ENCODE measurements at places on chromosomes 6 and 20.
A peak's percentile ranks its signal among the peaks of the same experiment; 100 is the strongest.

GRCh38 chr6:134039116-134039515 lies 13.3 kb downstream of the SLC2A12 start:
- no peak for DNase-seq

DNA sequence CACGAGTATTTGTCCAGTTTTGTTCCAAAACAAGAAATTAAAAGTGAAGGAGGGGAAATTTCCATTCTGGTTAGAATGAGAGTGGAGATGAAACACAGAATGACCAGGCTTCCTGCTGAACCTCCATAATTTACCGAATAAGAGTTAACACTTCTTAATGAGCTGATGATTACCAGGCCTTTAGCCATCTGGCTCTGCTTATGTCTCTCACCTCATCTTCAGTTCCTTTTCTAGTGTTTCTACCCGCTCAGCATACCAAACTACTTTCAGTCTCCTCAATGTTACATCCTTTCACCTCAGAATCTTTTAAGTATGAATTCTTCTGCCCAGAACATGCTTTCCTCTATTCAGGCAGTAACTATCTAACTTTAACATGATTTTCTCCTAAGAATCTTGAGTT lies 209.0 kb upstream of the RSPO3 start:
- DNase-seq = no peak

DNA sequence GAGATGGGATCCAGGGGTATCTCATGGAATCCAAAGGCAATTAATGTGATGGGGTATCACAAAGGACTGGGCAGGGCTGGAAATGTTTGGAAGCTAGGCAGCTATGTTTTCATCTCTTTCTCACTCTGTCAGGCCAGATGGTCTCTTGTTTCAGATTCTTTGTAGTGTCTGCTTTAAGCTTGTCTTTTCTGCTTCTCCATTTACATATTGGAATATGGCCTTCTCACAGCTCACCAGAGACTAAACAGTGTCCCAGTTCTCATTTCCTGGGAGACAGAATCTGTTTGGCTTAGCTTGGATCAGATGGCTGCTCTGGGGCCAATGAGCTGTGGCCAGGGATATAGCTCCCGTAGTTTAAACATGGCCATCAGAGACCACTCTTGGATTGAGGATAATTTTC lies 78.9 kb downstream of the SLC35F1 start:
- no peak for DNase-seq

DNA sequence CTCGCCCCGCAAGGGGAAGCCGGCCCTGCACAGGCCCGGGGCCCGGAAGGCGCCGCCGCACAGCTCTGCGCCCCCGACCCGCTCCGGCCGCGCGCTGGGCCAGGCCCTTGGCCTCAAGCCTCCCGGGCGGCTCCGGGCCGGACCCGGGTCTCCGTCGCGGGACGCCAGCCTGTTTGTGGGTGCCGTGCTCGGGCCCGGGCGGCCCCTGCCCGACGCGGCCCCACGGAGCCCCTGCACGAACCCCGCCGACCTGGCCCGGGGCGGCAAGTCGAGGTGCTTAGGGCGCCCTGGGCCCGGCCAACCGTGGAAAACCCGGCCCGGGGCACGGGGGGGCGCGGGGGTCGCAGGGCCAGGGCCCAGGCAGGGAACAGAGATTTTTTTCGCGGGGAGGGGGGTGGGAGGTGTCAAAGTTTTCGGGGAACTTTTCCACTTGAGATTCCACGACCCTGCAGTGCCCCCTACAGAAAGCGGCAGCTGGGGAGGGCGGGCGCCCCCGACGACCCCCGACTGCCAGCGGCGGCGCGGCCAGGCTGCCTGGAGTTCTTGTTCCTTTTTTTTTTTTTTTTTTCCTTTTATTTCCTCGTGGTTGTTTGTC lies 805 bp upstream of the STX16 start:
- DNase-seq = peak; percentile 26

DNA sequence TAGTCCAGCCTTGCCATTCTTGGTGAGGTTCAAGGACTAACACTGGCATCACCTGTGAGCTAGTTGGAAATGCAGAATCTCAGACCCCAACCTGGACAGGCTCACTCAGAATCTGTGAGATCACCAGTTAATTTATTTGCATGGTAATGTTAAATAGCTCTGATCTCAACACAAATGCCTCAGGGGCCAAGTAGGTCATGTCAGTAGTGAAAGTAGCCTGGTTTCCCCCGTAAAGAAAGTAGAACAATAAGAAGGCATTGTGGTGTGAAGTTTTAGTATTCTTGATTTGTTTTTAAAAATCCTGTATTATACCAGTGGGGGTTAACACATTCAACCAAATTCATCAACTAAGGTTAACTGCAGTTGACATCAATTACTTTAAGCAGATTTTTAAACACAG lies 105.5 kb downstream of the PPP1R14C start:
- DNase-seq = no peak

DNA sequence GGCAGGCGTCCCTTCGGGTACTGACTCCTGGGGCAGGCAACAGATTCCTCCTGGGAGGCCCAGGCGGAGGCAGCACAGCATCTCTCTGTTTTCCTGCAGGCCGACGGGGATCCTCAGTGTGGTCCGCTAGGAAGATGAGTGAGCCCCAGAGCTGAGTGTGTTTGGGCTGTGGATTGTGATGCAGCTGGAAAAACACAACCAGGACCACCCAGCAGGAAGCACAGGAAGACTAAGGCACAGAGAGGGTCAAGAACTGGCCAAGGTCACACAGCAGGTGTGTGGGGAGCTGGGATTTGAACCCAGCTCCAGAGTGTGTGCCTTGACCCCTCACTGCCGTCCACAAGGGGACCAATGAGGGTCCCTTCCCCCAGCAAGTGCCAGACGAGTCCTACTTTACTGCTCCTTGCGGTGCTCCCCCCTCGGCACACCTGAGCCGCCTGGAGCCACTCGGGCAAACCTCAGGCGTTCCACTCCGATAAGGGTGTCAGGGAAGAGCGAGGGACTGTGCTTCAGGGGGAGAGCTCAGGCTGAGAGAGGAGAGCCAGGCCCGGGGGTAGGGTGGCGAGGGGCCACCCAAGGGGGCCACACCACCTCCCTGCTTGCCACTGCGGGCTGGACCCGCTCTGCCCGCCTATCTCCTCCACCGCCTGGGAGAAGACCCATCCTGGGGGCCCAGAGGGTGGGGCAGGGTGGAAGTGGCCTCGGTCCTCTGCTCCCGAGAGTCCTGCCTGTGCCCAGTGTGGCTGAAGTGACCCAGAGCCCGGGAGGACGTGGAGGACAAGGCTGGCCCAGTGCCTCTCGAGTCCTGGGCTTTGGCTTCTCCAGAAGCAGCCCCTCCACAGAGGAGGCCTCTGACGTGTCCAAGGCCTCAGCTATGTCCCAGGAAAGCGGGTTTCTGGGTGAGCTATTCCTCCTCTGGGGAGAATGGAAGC lies 63.3 kb downstream of the YTHDF1 start:
- DNase-seq = no peak

DNA sequence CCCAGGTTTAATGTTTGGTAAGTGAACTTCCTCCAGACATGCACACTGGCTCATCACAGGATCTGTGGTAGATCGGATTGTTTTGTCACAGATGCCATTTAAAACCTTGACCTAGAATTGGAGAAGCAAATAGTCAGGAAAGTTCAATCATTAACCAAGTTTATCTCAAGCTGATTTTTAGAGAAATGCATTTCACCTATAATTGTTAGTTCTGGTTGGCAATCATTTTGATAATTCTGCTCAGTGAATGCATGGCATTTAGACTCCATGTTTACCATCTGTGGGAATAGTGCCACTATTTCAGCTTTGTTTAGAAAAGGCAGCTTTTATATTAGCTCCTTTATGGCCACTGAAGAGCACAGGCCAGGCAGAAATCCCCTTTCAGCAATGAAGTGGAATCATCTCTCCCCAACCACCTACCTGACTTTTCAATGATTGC lies 73.9 kb upstream of the IPCEF1 start:
- DNase-seq = no peak

DNA sequence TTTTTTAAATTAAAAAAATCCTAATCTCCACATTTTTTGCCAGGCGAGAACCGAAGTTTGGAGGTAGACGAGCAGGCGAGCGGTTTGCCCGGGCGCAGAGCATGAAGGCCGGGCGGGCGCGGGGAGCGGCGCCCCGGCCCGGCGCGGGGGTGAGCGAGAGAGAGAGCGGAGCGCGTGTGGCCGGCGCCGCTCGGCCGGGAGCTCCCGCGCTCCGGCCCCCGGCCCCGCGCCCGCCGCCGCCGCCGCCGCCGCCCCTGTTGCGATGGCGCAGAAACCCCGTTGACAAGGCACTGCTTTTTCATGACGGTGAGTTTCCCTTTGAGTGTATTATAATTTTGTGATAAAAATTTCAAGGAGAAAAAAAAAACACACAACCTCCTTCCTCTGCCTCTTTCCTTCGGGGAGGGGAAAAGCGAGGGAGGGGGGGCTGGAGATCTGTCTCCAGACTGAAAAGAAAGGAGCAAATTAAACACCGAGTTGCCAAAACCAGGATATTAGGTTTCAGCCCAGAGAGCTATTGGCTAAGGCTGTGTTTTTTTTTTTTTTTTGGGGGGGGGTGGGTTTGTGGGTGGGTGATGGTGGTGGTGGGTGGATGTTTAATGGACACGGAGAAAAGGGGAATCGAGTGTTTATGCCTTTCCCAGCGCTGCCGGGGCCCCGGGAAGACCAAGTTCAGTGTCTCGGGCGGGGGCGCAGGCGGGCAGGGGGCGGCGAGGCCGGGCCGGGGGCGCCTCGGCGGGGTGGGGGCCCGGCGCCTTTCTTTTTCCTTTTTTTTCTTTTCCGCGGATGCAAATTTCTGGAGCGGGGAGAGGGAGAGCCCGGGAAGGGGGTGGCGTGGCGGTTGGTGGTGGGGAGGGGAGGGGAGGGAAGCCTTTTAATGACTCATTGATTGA lies at the start of gene BICRAL:
Gene BICRAL (plus strand): TSS at position 257 of the 893 bp plus-strand sequence. CDS start 39,971 bp downstream, outside the sequence.
- DNase-seq = peak; percentile 62

GRCh38 chr6:55566036-55566710 lies 12.8 kb downstream of the HMGCLL1 start:
- no peak for DNase-seq

GRCh38 chr20:37226889-37227288 lies 34.7 kb downstream of the GHRH start:
- no peak for DNase-seq

DNA sequence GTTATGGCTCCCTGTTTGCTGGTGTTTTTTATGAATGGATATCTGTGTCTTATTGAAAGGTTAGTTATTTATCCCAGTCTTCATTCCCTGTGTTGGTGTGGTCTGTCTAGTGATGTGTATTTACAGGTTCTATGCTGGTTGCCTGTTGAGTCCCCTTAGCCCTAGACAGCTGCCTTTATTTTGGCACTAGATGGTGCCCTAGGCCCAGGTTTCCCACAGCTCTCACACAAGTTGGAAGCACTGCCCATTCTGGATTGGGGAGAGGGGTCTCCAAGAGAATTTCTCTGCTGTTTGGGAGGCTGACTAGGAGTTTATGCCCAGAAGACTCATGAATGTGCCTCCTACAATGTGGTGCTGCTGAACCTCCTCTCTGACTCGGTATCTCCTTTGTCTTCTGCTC lies 12.4 kb downstream of the GRM1 start:
- DNase-seq = no peak

- DNase-seq = no peak
These were observed 394 bp downstream of the AKAP12 start for GRCh38 chr6:151240036-151240685.

- no peak for DNase-seq
These were observed 39.0 kb downstream of the DSE start for GRCh38 chr6:116409756-116410155.

GRCh38 chr6:30207619-30208295 lies 5.4 kb downstream of the TRIM26 start:
- DNase-seq = no peak

GRCh38 chr6:162109480-162110050 lies 618.0 kb downstream of the PRKN start:
- no peak for DNase-seq

DNA sequence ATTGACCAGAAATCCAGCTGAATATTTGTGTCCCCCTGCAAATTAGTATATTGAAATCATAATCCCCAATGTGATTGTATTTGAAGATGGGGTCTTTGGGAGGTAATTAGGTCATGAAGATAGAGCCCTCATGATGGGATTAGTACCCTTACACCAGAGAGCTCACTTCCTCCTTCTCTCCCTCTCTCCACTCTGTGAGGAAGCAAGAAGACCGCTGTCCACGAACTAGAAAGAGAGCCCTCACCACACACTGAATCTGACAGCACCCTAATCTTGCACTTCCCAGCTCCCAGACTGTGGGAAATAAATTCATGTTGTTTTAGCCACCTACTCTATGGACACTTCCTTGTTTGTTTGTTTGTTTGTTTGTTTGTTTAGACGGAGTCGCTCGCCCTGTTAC lies 11.9 kb upstream of the PLAGL1 start:
- DNase-seq = no peak

- DNase-seq = no peak
These were observed 13.9 kb downstream of the TMEM151B start for GRCh38 chr6:44284121-44284520.

GRCh38 chr6:136764517-136764993 lies 27.7 kb downstream of the MAP3K5 start:
- no peak for DNase-seq

DNA sequence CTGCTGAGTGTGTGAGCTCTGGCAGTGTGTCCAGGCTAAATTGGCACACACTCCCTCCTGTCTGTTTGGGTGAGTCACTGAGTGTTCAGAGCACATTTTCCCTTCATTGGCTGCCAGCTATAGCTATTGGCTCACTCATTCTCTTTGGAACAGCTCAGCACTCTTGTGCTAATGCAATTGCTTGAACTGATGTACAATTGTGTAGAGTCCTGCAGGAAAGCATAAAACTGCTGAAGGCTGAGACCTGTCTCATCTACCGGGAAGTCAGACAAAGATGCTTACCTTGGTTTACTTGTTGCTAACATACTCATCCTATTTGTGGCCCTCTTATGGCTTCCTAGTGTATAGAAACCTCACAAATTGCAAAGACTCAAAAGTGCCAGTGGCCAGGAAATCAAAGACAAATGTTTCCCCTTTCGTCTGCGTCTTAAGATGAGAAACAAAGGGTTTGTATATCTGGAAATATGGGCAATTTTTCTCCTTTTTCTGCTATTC lies 351.0 kb downstream of the BCKDHB start:
- DNase-seq = no peak

GRCh38 chr6:25297823-25298522 lies 18.8 kb downstream of the CARMIL1 start:
- no peak for DNase-seq

- DNase-seq = no peak
These were observed 185.4 kb downstream of the BCAS1 start for GRCh38 chr20:53884859-53885541.

GRCh38 chr20:62321975-62322374 lies 19.2 kb downstream of the ADRM1 start:
- DNase-seq = no peak

- no peak for DNase-seq
These were observed 31.1 kb downstream of the ABT1 start for GRCh38 chr6:26627843-26628242.

DNA sequence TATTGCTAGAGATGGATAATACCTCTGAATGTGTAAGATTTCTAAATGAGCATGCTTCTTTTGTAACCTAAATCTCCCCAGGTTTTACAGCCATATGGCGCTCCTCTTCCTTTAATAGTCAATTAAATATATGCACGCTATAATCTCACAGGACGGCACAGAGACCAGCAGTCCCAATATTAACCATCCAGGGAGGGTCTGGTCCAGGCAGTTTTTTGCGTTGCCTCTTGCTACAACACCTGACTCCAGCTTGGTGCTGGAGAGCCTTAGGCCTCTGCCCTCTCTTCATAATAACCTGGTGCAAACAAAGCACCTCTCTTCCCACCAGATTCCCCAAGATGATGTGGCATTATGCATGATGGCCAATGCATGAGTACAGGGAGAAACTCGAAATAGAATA lies 183.4 kb downstream of the LY86 start:
- DNase-seq = no peak
